ENCODE measurements at places on chromosomes 1 and 21.

- no peak for DNase-seq
Observed at GRCh38 chr1:68811806-68812205, 314.9 kb upstream of the DEPDC1 start.

GRCh38 chr1:97433094-97433823 is 487.6 kb downstream of the DPYD start:
- DNase-seq = peak; percentile 83

GRCh38 chr1:154609398-154610380 is 1.7 kb upstream of the ADAR start:
- DNase-seq = no peak

DNA sequence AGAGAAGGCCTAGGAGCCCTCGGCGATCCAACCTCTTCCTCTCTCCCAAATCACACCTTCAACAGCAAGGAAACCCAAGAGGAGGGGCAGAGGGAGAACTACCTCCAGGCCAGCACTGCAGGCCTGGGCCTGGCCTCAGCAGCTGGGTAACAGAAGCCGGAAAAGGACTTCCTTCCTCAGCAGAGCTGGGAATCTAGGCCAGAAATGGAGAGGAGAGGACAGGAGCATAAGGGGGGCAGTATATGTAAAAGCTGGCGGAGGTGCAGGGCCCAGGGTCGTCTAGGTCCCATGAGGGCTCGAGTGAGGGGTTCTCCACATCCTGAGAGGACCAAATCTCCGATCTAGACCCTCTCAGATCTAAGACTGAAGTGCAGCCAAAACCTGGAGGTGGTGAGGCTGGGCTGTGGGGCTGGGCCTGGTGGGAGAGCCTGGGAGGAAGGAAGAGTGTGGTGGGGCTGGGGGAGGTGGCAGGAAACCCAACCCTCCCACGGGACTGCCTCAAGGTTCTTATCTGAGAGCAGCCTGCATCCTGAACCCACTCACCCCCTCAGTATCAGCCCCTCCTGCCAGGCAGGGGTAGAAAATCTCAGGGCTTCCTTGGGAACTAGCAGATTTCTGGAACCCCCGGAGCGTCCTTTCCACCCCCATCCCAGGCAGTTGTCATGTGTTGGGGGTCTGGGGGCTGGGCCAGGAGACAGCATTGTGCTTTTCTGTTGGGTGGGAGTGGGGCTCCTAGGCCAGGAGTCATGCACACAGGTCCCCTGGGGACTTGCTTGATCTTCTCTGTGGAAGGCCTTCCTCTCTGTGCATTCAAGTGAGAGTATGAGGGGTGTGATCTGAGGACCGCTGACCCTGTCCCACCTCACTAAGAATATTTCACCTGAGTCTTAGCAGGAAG is 33.0 kb downstream of the PIK3C2B start:
- no peak for DNase-seq

- DNase-seq = no peak
Observed at GRCh38 chr1:90989990-90990389, 31.8 kb downstream of the ZNF644 start.
